Activated gamma-delta T cell treated with Interleukin-2 at 50 U/mL for 16 hours (primary cell): ENCODE measurements at places on chromosomes 4 and X.

DNA sequence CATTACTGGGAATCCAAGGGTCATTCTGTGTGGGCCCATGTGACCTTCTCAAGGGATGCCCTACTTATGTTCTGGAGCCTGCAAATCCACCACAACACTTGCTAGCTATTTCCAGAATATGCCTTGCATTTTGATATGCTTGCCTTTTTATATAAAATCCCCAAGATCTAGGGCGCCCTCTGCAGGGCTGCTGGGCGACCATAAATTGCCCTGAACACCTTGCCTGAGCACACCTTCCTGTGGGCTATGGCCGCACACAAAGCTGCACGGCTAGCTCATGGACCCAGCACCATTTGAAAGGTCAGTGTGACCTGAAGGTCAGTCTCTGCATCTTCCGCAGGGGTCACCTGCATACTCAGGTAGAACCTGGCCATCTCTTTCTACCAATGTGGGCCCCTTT is 311.7 kb downstream of the NLGN4X start:
- no peak for DNase-seq

GRCh38 chr4:71171592-71171991 is 167.2 kb upstream of the SLC4A4 start:
- DNase-seq, result no peak

GRCh38 chrX:85620466-85620865 is 241.0 kb upstream of the POF1B start:
- DNase-seq, result no peak

DNA sequence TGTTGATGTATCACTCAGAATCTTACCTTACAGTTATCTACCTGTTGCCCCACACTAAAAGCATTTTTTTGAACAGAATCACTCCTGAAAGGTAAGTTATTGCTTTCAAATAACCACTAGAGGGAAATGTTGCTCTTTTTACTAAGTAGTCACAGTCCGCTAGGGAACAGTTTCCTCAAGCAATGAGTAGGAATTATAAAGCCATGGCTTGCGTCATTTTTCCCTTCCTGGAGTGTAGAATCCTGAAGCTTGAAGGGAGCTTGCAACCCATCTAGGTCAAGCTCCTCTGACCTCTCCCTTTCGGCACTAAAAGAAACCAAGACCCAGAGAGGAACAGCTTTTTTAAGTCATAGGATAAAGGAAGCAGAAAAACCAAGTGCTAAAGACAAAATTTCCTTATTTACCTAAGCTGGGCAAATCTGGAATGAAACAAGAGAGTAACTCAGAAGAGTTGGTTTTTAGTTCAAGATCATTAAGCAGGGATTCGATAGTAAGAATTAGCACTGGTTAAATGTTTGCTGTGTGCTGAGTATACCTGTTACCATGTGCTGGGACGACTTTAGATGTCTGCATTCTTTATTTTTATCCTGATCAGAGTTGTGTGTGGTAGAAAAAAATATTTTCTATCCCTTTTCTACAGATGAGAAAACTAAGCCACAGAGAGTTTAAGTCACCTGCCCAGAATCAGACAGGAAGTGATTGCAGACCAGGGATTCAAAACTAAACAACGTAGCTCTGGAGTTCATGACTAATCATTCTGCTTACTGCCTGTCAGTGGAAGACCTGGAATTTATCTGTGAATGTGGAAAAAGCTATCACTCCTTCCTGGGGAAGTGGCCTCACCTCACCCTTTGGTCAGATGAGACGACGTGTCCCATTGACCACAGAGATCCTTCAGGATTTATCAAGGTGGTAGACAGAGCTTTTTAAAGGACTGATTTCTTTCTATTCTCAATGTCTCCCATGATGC is 631.5 kb downstream of the RAB28 start:
- no peak for DNase-seq

GRCh38 chr4:1227816-1228215 is 21.1 kb downstream of the CTBP1 start:
- DNase-seq, result no peak

DNA sequence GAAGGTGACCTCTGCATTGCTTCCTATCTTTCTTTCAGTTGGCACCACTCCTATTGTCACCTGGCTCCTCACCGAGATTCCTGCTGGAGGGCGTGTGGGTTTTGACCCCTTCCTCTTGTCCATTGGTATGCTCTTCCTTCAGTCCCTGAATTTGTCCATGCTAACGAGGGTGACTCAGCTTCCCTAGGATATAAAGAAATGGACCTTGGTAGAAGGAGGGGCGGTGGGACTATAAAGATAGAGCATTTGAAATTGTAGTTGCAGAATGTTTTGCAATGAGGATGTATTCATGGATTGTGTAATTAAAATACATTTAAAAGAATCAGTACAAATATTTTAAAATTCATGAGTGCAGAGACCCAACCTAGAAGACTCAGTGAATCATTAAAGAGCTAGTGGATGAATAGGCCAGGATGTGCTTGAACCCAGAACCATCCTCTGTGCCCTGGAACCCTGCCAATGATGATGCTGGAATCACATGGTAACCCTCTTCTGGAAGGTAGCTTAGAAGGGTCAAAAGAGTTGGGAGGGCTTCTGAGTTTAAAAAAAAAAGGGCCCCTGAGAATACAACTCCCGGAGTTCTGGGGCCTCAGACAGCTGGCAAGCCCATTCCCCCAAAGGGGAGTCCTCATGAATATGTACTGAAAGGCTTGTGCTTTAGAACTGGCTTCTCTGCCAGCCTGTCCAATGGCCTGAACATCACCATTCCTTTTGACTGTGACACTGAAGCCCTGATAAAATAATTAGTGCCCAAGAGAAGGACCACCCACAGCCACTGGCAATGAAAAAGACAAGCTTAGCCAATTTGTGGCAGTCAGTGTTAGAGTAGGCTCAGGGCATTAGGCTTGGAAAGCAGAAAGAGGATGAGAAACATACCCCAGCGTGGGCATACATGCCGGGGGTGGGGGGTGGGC is 8.0 kb downstream of the XPNPEP2 start:
- DNase-seq, result no peak

- DNase-seq, result no peak
These were observed 75.7 kb downstream of the HAUS3 start for GRCh38 chr4:2166253-2166652.

- DNase-seq, result no peak
These were observed 328.4 kb upstream of the INTU start for GRCh38 chr4:127304356-127304755.

DNA sequence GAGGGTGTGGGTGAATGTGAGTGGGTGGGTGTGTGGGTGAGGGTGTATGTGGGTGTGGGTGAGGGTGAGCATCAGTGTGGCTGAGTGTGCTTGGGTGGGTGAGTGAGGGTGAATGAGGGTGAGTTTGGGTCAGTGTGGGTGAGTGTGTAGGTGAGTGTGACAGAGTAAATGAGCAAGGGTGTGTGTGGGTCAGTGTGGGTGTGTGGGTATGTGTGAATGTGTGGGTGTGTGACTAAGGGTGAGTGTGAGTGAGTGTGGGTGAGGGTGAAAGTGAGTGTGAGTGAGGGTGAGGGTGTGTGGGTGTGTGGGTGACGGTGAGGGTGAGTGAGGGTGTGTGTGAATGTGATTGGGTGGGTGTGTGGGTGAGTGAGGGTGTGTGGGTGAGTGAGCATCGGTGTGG is 1676.7 kb upstream of the TENM3 start:
- DNase-seq, result no peak

DNA sequence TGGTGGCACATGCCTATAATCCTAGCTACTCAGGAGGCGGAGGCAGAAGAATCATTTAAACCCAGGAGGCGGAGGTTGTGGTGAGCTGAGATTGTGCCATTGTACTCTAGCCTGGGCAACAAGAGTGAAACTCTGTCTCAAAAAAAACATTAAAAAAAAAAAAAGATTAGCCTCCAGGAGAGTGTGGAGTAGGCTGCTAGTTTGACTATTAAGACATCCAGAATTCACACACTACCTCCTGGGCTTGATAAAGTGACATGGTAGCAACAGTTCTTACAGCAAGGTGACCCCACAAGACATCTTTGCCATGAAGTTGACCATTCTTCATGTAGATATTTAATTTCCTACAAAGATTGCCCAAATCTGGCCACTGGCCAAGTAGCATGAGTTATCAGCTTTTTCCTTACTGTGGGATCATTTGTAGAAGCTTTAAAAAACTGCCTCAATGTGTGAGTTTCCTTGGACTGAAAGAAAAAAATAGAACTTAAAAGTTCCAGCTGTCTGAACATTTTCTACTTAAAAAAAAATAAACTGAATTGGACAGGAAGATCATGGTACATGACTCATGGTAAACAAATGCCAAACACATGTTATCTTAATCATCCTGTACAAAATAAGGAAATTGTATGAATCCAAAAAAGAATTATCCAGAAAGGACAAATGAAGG is 35.3 kb upstream of the SPRY1 start:
- DNase-seq, result no peak

DNA sequence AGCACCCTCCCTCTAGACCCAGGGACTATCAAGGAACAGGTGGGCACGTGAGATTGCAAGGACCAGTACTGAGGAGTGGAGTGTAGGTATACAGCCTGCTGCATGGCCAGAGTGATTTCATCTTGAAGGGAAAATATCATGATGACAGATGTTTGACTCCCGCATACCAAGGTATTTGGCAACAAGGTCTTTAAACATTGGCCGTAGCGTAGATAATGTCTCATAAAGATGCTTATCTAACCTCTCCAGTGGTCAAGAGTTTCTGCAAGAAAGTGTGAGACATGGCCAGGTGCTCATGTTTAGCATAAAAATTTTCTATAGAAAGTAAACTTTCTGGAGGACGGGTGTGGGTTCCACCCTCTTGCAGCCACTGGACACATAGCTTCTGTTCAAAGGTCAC is 18.7 kb upstream of the ZNF630 start:
- no peak for DNase-seq

DNA sequence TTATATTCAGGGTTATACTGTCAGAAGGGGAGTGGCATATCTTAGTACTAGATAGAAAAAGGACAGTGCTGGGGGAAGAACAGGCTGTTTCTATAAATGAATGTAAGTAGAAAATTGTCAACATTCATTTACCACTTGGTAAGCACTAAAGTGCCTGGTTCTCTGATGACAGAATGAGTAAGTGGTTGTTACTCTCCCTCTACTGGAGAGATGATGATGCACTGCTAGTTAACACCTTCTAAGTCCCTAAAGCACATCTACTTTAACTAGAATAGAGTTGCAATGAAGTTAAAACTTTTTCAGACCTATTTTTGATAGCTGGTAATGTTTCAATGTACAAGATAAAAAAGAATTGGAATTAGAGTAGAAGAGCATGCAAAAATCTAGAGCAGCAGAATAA is 214.5 kb downstream of the KLHL4 start:
- no peak for DNase-seq

GRCh38 chr4:31083456-31083855 is 363.3 kb downstream of the PCDH7 start:
- no peak for DNase-seq

GRCh38 chr4:163175971-163176958 is 9.6 kb upstream of the NAF1 start:
- no peak for DNase-seq

DNA sequence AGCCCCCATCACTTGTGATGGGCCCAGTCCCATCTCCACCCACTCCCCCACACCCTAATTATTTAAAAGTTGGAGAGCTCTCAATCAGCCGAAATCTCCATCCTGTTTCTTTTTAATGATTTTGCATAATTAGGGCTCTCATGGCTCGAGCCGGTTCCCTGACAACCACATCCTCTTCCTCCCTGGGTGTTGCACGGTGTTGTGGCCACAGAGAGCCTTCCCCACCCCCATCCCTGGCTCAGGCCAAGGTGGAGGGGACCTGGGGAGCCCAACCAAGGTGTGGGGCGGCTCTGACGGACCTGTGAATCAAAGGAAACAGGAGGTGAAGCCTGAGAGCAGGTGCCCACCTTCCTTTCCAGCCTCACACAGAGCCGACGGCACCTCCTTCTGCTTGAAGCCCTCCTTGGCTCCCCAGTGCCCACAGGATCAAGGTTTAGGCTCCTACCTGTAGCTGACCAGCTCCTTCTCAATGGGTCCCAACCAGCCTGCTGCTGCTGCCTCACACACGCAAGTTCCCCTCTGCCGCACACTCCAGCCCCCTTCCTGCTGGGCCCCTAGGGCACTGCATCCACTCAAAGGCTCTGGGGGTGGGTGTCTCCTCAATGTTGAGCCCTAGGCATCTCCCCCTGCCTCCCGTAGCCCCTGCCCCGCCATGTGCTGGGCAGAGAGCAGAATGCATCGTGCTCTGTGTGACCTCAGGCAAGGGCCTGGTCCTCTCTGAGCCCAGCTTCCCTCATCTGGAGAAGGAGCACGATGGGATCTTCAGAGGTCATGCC is 68.7 kb downstream of the WFS1 start:
- no peak for DNase-seq

GRCh38 chrX:96692454-96692853 is 7.8 kb downstream of the DIAPH2 start:
- DNase-seq, result no peak

GRCh38 chr4:145730026-145730425 is 50.1 kb downstream of the C4orf51 start:
- no peak for DNase-seq

- DNase-seq, result no peak
These were observed 128.7 kb downstream of the ARHGAP24 start for GRCh38 chr4:85603437-85604336.

- no peak for DNase-seq
These were observed 570.9 kb downstream of the ADGRL3 start for GRCh38 chr4:61771056-61771455.

GRCh38 chr4:83658806-83659205 is 122.9 kb downstream of the GPAT3 start:
- no peak for DNase-seq

GRCh38 chr4:43932448-43932847 is 516.2 kb downstream of the KCTD8 start:
- no peak for DNase-seq

DNA sequence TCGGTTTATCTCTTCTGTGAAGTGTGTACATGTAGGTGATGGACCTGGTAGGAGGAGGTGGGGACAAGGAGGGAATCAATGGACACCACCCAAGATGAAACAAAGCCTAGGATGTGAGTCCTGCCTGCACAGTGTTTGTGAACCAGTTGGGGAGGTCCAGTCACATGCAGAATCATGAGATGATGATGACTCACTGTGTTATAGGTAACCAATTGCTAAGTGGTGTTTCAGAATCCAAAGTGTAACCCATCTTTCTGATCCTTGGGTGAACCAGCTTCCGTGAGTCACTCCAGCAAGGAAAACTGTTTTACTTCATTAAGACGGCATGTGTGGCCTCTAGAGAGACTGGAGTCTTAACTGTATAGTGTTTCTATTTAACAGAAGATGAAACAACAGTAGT is 57.9 kb upstream of the HPF1 start:
- no peak for DNase-seq

DNA sequence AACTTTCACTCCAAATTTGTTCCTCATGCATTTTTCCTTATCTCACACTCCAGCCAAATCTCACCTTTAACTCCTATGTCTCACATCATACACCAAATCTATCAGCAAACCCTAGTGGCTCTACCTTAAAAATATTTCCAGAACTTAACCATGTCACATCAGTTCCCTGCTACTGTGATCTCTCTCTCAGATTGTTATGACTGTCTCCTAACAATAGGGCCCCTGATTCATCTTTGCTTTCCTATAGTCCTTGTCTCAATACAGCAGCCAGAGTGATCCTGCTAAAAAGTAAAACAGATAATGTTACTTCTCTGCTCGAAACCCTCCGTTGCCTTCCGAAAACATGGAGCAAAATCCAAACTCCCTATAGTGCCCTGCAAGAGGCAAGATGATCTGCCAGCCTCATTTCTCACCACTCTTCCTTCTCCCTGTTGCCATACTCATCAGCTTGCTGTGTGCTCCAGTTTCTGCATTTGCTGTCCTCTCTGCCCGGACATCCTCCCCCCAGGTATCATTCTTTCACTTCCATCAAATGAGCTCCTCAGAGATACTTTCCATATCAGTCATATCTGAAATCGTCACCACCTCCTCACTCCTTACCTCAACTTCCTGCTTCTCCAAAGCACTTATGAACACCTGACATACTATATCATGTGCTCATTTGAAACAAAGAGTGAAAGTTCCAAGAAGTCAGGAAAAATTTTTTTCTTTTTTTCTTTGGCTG is 293.4 kb upstream of the NR3C2 start:
- DNase-seq, result no peak
